ENCODE measurements at places on chromosomes 12 and 14. TPM values are rescaled to one million over a fixed set of nuclear protein-coding genes. Genes with fewer than 3 reads are reported as not detected.
A peak's percentile ranks its signal among the peaks of the same experiment; 100 is the strongest.

DNA sequence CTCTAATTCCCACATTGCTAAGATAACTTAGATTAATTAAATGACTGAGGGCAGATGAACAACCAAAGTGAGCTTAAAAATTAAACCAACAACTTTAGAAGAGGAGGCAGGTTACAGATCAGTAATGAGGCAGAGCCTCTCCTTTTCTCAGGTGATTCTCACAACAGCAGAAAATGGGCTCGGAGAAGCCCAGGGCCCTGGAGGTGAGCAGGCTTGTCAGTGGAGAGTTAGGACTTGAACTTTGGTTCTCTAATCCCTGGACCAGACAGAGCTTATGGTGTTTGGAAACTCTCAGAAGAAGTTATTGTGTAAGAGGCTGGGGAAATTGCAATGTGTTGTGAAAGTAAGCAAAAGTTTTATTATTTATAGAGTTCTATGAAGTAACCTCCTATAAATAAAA lies 2.8 kb downstream of the TRHDE start:
- no peak for DNase-seq
- peaks cover 18% of the 10 kb centered on the region for H3K4me1 ChIP-seq
- H3K36me3 ChIP-seq, result no peaks in the 10 kb centered on the region
- peaks cover 55% of the 10 kb centered on the region for H3K27me3 ChIP-seq
- H3K27ac ChIP-seq, result no peak overlapping the region
- no peak overlapping the region for H3K4me3 ChIP-seq

TAS2R8 gene
- total RNA-seq, result 0.50 TPM

- no peaks in the 10 kb centered on the region for H3K36me3 ChIP-seq
- H3K4me3 ChIP-seq, result no peak overlapping the region
- H3K4me1 ChIP-seq, result peaks cover 7% of the 10 kb centered on the region
- DNase-seq, result no peak
These were observed 187.0 kb downstream of the ADGRD1 start for GRCh38 chr12:131140697-131141096.

DNA sequence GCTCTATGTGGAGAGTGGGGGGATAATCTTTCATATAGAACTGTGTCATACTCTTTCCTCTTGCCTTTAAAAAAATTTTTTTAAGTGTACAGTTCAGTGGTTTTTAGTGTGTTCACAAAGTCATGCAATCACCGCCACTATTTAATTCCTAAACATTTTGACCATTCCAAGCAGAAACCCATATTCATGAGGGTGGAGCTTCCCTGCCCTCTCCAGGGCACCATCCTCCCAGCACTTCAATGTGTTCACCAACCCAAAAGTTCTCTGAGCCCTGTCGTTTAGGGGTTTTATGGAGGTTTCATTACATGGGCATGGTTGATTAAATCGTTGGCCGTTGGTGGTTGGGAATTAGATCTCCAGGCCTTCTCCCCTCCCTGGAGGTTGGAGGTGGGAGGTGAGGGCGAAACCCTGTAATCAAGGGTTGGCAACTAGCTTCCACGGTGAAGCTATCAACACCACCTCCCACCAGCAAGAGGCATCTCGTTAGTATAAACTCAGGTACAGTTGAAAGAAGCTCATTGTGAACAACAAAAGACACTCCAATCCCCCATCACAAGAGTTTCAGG lies 42.8 kb upstream of the WNK1 start:
- no peak for DNase-seq
- H3K36me3 ChIP-seq, result no peaks in the 10 kb centered on the region
- H3K4me1 ChIP-seq, result peaks cover 16% of the 10 kb centered on the region

GRCh38 chr14:64801800-64802199 lies 77.9 kb downstream of the SPTB start:
- no peaks in the 10 kb centered on the region for H3K27me3 ChIP-seq
- H3K4me3 ChIP-seq, result no peak overlapping the region
- H3K4me1 ChIP-seq, result peaks cover 16% of the 10 kb centered on the region
- no peak for DNase-seq
- no peaks in the 10 kb centered on the region for H3K36me3 ChIP-seq

CLEC4C gene
- not detected for total RNA-seq

IL26 gene
- 0.34 TPM for total RNA-seq

DNA sequence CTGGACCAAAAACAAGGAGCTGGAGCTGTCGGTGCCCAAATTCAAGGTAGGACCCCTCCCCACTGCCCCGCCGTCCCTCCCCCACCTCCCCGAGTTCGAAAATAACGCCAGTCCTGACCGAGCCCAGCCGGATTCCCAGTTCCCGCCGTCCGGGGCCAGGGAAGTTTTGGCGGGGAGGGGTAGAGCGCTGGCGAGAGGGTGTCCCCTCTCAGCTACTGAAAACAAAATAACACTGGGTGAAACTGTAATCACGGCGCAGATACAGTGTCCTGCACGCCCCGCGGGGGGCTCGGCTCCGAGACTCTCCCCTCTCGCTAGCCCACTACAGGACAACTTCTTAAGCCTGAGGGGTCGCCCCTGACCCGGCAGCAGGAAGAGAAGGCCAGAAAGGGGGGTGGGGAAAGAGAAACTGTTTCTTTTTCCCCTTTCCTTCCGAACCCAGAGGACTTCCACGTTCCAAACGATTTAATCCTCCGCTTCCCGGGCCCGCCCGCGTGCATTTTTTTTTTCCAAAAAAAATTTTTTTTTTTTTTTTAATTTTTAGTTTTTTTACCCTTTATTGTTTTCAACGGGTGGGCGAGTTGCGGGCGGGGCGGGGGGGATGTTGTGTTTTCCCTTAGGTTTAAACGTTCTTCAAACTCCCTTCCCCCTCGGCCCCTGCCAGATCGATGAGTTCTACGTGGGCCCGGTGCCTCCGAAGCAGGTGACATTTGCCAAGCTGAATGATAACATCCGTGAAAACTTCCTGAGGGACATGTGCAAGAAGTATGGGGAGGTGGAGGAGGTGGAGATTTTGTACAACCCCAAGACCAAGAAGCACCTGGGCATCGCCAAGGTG lies 1.6 kb downstream of the SETD1B start:
- peaks cover 21% of the 10 kb centered on the region for H3K36me3 ChIP-seq
- H3K4me3 ChIP-seq, result peak overlapping the region; percentile 95
- H3K4me1 ChIP-seq, result peaks cover 24% of the 10 kb centered on the region
- H3K27ac ChIP-seq, result peak overlapping the region; percentile 98

GRCh38 chr14:72463291-72463866 lies 430.5 kb downstream of the DPF3 start:
- no peak overlapping the region for H3K27ac ChIP-seq
- H3K4me3 ChIP-seq, result no peak overlapping the region
- H3K27me3 ChIP-seq, result peaks cover 14% of the 10 kb centered on the region
- no peaks in the 10 kb centered on the region for H3K36me3 ChIP-seq
- H3K4me1 ChIP-seq, result no peaks in the 10 kb centered on the region
- DNase-seq, result no peak

DNA sequence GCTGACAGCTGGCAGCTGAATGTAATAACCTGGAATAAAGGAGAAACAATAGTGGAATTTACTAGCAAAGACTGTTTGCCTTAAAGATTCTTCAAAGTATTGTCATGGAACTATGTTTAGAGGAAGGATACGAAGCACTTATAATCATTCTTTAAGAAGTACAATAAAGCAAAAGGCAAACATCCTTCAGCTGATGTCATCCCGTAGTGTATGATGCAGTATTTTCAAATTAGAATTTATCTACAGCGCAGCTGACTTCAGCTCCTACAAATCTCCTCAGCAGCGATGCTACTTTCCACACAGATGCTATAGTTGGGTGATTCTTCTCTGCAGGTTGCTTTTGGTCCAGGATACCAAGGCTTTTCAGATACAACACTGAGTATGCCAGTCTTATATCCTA lies 31.5 kb downstream of the CLEC1A start:
- no peak overlapping the region for H3K27ac ChIP-seq
- no peaks in the 10 kb centered on the region for H3K27me3 ChIP-seq
- no peak for DNase-seq
- no peak overlapping the region for H3K4me3 ChIP-seq
- H3K4me1 ChIP-seq, result no peaks in the 10 kb centered on the region
- H3K36me3 ChIP-seq, result no peaks in the 10 kb centered on the region
